DMS153 (cell line): ENCODE measurements at places on chromosomes 7 and 10.

DNA sequence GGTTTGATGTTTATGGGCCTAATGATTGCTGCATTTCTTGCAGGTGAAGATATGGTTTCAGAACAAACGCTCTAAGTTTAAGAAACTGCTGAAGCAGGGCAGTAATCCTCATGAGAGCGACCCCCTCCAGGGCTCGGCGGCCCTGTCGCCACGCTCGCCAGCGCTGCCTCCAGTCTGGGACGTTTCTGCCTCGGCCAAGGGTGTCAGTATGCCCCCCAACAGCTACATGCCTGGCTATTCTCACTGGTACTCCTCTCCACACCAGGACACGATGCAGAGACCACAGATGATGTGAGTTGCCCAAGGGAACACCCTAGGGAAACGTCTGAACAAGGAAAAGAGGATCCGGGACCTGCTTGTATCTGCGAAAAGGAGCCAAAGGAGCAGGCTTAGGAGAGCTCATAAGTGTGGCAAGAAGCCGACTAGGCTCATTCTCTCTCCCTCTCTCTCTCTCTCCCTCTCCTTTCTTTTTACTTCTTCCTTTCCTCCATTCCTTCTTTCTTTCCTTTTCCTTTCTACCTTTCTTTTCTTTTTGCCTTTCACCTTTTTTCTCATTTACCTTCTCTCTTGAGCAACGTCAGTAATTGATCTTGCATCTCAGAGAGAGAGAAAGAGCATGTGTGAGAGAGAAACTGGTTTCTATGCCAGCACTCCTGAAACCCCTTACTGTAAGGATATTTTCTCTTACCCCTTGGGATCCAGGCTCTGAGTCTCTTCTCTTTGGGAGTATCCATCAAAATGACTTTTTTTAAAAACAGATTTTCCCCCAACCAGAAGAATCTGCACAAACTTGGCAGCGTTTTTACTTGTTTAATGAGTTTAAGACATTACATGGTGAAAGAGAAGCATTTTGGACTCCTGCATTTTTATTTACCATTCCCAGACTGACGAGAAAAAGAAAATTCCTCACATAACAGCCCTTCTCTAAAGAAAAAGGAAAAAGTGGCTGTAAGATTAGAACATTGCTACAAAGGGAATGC, 4.7 kb downstream of the DLX6 start:
- DNase-seq: no peak

GRCh38 chr10:59847326-59847725, 59.0 kb downstream of the CCDC6 start:
- no peak for DNase-seq

- DNase-seq: no peak
Observed at GRCh38 chr7:36748017-36748487, 23.8 kb upstream of the AOAH start.

- DNase-seq: no peak
Observed at GRCh38 chr7:131546583-131547141, 9.8 kb downstream of the PODXL start.

GRCh38 chr10:13686331-13686752, 99.6 kb downstream of the PRPF18 start:
- peak; percentile 2 for DNase-seq

DNA sequence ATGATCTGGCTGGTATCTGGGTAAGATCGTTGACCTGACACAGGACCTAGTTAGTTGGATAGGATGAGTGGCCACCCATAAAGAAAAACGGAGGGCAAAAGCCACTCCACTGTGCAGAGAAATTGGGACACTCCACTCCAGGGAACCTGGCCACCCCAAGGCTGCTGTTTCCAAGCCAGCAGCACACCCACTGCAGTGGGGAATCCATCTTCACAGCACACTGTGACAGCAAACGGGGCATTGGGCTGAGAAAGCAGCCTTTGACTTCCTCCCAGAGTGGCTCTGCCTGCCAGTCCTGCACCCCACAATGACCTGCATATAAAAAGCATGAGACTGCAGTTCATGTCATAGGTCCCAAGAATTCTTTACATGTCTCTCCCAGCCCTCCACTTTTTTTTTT, 52.9 kb downstream of the MTPN start:
- no peak for DNase-seq

DNA sequence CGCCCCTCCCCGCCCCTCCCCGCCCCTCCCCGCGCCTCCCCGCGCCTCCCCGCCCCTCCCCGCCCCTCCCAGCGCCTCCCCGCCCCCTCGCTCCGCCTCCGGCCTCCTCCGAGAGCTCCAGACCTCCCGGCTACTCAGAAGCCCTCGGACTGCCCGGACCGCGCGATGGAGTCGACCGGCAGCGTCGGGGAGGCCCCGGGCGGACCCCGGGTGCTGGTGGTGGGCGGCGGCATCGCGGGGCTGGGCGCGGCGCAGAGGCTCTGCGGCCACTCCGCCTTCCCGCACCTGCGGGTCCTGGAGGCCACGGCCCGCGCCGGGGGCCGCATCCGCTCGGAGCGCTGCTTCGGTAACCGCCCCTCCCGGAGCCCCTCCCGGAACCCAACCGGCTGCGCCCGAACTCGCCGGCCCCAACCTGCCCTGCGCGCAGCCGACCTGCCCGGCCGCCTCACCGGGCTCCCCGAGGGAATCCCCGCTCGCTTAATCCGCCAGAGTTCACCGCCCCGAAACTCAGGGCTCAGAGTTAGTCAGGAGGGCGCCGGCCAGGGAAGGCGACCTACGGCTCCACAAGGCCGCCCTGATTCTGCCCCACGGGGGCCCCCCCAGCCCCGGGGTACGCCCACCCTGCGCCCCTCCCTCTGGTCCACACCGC, at the start of gene PAOX:
TSS of gene PAOX (plus strand) at position 111 of the 649 bp plus-strand sequence. CDS start at position 166, 55 bp downstream.
- no peak for DNase-seq

- DNase-seq: no peak
Observed at GRCh38 chr7:47638679-47639315, 56.9 kb upstream of the TNS3 start.

DNA sequence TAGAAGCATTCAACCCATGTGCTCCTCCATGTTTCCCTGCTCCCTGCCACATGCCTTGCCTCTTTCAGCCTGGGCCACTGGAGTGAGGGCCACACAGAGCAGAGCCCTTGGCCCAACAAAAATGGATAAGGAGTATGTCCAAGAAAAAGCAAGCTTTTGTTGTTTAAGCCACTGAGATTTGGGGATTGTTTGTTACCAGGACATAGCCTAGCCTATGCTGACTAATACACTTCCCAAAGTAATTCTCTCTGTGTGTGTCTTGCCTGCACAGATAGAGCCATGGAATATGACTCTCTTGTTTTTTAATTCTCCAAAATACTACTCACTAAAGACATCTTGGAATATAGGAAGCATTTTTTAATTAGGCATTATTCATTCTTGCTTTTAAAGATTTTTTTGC, 13.5 kb upstream of the ITIH2 start:
- no peak for DNase-seq

DNA sequence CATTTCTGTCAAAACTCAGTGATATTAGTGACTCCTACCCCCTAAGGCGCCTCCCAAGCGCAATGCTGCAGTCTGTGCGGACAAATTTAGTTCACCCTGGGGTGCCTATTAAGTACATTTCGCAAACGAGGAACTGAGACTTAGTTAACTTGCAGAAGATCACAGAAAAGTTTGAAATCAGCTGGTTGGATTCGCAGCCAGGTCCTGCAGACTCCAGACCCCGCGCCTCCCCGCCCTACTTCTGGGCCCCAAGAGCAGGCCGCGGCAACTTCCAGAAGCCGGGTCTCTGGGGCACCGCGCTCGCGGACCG, 588 bp downstream of the CYREN start:
- no peak for DNase-seq

DNA sequence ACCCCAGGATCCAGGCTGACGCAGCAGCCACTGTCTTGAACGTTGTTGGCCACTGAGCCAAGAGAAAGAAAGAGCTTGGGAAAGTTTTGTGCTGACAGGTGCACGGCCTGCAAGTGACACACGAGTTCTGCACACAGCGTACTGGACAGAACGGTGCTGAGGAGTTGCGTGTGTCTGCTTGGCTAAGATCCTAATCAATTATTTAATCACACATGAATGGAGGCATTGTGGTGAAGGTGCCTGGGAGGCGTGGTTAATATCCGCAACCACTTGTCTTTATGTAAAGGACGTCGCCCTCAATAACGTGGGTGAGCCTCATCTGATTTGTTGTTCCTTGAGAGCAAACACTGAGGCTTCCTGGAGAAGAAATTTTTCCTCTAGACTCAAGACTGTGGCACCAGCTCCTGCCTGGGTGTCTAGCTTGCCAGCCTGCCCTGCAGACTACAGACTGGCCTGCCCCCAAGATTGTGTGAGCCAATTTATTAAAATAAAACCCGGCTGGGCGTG, 16.6 kb upstream of the GNA12 start:
- DNase-seq: peak; percentile 82

GRCh38 chr7:108358553-108358952, 97.7 kb downstream of the NRCAM start:
- peak; percentile 95 for DNase-seq

GRCh38 chr7:151684408-151685175, 164.9 kb upstream of the RHEB start:
- no peak for DNase-seq

GRCh38 chr10:69783515-69783914, 18.2 kb upstream of the COL13A1 start:
- DNase-seq: no peak

DNA sequence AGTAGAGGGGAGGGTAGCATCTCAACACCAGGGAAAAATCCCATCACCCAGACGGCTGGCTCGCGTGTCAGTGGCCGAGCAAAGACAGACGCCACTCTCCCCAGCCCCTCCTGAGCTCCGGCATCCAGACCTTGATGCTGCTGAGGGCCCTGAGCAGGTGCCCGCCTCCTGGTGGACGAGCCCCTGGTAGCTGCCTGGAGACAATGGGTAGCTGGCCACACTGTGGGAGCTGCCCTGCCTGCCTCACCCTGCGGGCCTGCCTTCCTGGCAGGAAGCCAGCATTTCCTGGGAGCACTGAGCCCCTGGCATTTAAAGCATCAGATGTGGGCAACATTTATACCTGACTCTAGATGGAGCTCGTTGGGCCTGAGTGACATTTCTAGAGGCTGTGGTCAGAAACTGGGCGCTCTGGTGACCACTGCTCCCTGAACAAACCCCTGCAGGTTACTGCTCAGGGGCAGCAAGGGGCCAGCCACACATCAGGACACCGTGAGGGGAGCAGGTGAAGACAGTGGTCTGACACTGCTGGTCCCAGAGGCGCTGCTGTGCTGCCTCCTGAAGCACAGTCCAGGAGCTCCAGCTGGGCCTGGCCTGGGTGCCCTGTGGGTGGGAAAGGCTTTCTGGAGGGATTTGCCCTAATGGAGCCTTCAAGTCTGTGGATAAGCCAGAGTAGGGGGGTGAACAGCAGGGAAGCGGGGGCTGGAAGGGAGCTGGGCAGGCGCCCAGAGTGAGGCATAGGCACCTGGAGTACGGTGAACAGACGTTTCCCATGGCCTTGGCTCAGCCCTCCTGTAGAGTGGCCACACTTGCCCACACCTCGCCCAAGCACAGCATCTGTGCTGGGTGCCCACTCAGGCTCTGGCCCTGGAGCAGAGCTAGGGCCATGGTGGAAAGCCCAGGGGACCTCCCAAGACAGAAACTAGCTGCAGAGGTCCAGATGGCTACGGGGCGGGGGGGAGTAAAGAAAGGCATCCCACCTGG, 138.7 kb downstream of the MAPK8 start:
- peak; percentile 67 for DNase-seq

DNA sequence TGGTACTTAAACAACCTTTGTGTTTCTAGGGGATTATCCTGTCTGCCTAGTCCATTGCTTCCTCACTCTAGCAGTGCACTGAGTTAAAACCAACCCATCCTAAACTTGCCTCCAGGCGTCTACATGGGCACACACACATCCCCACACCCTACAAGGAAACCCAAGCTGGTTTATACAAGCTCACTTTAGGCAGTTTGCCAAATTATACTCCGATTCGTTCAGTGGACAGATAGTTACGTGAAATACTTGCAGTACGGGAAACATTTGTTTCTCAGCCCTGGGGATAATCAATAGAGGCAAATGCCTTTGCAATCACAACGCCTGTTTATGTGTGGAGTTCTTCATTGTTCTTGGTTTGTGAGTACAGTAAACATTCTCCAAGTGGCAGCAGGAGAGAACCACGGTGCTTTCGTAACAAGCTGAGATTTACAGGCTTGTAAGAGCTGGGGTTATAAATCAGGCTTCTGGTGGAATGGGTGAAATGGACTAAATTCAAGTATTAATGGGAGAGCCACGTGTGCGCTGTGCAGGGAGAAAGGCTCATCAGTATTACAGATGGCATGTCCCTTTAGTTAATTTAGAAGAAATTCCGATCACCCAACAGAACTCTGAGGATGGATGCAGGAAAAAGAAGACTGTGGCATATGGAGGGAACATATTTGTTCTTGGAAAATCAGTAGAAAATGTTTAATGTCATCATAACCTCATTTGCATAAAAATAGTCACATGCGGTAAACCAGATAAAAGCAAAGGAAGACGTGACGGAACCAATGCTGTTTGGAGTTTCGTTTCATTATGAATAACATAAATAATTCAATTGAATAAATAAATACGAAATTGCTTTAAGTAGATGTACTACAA, 217.1 kb downstream of the GALNT17 start:
- peak; percentile 5 for DNase-seq

GRCh38 chr10:34075254-34075926, 739.7 kb downstream of the PARD3 start:
- no peak for DNase-seq

DNA sequence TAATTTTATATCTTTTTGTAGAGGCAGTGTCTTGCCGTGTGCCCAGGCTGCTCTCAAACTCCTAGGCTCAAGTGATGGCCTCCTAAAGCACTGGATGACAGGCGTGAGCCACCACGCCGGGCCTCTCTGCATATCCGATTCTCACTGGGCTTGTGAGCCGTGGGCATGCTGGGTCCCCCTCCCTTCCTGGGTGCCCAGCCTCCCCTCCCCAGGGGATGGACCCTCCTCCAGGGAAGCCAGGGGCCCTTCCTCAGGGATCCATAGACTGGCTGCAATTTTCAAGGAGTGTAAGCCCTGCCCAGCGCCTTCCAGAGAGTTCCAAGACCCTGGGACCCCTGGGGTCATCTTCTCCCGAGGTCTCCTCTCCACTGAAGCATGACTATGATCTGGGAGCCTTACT, 23.7 kb upstream of the ELFN1 start:
- no peak for DNase-seq

- DNase-seq: no peak
Observed at GRCh38 chr7:80132594-80132993, 2.0 kb upstream of the GNAI1 start.

GRCh38 chr7:129958643-129959470, 6.1 kb upstream of the UBE2H start:
- DNase-seq: no peak

GRCh38 chr10:78599122-78599853, 469.5 kb upstream of the ZMIZ1 start:
- DNase-seq: no peak

GRCh38 chr7:127417346-127417745, 24.8 kb upstream of the ZNF800 start:
- DNase-seq: no peak

- DNase-seq: peak; percentile 61
Observed at GRCh38 chr7:140294454-140294853, 103.9 kb downstream of the SLC37A3 start.

GRCh38 chr7:74476626-74477025, 22.9 kb downstream of the GTF2IRD1 start:
- DNase-seq: no peak

- DNase-seq: peak; percentile 10
Observed at GRCh38 chr10:91251430-91252056, 31.1 kb downstream of the PCGF5 start.
